H4 (cell line): ENCODE measurements at places on chromosomes 2 and 18. TPM values are rescaled to one million over a fixed set of nuclear protein-coding genes. Genes with fewer than 3 reads are reported as not detected.

DNA sequence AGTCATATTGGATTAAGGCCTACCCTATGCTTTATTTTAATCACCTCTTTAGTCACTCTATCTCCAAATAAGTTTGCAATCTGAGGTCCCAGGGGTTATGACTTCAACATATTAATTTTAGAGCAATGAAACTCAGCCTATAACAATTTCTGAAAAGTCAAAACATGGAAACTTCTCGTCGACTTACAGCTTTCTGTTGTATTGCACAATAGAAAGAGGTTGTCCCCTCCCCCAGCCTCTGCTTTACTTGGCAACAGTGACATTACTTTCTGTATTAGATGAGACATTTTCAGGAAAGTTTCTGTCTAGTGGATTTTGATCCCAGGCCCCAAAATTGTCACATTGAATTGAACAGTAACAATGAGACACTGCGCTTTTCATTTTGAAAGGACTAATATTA lies 326.4 kb downstream of the THSD7B start:
- no peak for DNase-seq

DNA sequence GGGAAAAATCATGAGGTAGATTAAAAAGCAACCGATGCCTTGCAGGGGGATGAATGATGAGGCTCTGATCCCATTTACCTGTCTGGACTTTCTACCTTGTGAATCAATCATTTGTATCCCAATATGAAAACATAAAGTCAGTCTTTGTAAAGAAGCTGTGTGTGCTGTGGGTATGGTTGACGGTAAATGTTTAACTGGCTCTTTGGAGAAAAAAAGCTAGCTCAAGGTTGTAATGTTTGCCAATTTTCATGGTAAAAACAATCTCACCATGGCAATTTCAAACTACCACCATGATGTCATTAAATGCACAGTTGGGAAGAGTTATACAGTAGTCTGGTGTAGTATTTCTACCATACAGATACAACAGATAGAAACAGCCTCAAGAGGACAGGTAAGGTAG lies 14.6 kb downstream of the TTR start:
- no peak for DNase-seq

- DNase-seq = no peak
Observed at GRCh38 chr2:72759755-72760154, 66.1 kb downstream of the EXOC6B start.

DNA sequence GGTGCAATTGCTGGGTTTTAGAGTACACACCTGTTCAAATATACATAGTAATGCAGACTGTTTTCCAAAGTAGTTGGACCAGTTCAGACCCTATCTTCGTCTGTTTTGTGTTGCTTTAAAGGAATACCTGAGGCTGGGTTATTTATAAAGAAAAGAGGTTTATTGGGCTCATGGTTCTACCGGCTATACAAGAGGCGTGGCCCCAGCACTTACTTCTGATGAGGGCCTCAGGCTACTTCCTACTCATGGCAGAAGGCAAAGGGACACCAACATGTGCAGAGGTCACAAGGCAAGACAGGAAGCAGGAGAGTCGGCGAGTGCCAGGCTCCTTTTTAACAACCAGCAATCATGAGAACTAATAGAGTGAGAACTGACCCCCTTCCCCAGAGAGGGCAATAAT lies 21.9 kb upstream of the EMILIN2 start:
- DNase-seq = no peak

DNA sequence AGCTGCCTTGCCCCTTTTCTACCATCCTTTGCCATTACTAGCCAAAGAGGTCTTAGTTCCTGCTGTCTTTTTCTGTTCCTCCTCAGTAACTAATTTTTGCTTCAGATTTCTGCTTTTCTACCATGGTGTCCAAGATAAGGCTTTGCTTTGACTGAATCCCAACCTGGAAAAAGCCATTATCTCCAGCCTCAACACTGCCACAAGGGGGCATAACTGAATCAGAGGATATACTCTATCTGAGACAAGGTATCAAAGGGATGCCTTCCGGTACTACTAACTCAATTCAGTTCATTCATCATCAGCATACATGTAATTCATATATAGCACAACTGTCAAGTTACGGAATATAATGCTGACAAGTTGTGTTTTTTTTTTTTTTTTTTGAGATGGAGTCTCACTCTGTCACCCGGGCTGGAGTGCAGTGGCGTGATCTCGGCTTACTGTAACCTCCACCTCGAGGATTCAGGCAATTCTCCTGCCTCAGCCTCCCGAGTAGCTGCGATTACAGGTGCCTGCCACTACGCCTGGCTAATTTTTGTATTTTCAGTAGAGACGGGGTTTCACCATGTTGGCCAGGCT lies 11.4 kb downstream of the OSGEPL1 start:
- peak; percentile 18 for DNase-seq

GRCh38 chr2:109322111-109322510 lies 193.1 kb downstream of the SH3RF3 start:
- DNase-seq = peak; percentile 89

GRCh38 chr2:210599476-210599875 lies 43.1 kb downstream of the CPS1 start:
- DNase-seq = no peak

GRCh38 chr2:72198532-72199241 lies 51.0 kb upstream of the CYP26B1 start:
- peak; percentile 33 for DNase-seq

DNA sequence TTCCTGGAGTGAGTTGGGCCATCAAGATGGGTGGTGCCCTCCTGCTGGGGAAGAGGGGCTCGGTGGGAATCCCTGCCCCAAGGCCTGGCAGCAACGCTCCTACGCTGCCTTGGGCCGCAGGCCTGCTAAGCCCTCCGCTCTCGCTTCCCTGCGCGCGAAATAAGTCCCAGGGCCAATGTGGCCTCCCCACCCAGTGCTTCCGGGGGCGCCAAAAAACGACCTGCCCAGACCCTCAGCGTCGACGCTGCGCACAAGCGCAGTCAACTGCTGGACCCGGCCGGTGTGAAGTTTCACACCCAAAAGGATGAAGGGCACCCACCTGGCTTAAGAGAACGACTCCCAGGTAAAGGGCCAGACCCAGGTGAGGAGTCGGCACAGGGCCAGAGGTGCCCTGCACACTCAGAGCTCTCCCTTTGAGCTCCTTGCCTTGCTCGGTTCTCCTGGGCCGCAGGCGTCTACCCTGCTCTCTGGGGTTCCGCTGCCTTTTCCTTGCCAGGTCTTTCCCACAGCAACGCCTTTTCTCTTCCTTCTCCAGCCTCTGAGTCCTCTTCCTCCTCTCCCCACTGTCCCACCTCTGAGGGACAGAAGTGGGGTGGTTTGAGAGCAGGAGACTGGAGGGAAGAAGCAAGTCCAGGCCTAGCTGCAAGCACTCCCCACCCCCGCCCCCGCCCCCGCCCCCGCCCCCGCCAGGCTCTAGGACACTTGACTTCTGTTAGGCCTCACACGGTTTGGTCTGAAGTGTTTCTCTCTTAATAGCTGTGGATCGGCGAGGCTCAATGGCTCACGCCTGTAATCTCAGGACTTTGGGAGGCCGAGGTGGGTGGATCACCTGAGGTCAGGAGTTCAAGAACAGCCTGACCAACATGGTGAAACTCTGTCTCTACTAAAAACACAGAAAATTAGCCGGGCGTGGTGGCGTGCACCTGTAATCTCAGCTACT lies at the start of gene DNAJC5G:
DNAJC5G (plus strand) TSS at position 223 of the 940 bp plus-strand sequence. CDS start 1,296 bp downstream, outside the sequence.
- no peak for DNase-seq

GRCh38 chr2:2286592-2286991 lies 44.5 kb downstream of the MYT1L start:
- DNase-seq = no peak

- DNase-seq = no peak
Observed at GRCh38 chr2:50781646-50782045, 250.3 kb downstream of the NRXN1 start.

- no peak for DNase-seq
Observed at GRCh38 chr2:65396348-65397026, 35.9 kb downstream of the SPRED2 start.

DNA sequence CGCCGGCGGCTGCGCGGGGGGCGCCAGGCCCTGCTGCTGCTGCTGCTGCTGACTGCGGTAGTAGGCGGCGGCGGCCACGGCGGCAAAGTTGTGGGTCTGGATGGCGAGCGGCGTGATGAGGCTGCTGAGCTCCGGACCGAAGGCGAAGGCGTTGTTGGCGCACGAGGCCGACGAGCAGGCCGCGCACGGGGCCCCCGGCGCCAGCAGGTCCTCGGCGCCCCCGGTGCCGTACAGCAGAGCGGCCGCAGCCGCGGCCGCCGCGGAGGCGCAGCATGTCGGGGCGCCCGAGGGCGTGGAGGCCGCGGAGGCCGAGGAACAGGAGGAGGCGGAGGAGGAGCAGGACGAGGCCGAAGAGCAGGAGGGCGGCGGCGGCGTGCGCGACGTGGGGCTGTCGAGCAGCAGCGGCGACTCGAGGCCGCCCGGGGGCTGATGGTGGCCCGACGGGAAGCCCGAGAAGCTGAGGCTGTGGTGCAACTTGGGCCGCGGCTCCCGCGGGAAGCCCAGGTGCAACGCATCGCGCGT lies 1.8 kb downstream of the ZFP36L2 start:
- no peak for DNase-seq

- DNase-seq = no peak
Observed at GRCh38 chr2:207434899-207435465, 94.8 kb upstream of the CREB1 start.

DNA sequence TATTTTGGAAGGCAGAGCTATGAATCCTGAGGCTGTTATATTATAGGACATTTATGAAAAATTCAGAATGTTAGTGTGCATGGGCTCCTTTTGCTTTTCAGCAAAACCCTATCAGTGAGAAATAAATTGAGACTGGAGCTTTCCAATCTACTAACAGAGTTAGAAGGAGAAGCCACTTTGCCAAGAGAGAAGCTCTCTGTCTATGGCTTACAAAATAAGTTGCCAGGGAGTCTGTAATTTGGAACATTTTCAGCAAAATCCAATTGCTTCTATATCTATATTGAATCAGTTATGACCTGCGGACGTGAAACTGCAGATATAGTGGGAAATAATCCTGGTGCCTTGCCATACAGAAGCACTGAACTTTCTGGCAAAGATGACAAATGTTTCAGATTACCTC lies 279.3 kb downstream of the CDH19 start:
- DNase-seq = no peak

- no peak for DNase-seq
Observed at GRCh38 chr2:144099340-144099739, 420.6 kb downstream of the ZEB2 start.

GRCh38 chr2:135546436-135546835 lies 15.2 kb downstream of the R3HDM1 start:
- DNase-seq = no peak

DNA sequence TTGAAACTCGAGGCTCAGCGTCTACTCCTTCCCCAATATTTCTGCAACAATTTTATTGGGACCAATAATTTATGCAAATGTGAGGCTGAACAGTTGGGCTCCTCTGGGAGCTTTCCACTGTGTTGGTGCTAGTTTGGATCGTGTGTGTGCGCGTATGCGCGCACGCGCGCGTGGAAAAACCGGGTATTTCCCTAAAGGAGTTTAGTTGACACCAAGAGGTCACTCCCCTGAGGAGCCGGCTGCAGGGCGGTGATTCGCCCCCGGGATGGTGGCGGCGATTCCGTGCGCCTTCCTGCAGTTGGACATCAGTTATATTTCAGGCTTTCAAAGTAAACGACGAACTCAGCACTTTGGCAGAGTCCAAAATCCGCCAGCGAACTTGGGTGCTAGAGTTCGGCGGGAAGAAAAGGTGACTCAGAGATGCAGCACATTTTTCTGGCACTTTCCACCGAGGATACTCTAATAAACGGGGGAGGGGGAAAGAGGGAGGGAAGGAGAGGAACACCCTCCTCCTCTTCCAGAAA lies 186.5 kb upstream of the FANCL start:
- peak; percentile 10 for DNase-seq

GRCh38 chr2:192002418-192002817 lies 155.5 kb upstream of the CAVIN2 start:
- no peak for DNase-seq

- DNase-seq = no peak
Observed at GRCh38 chr18:2606335-2606734, 35.0 kb downstream of the NDC80 start.

GRCh38 chr2:226847090-226847489 lies 11.2 kb downstream of the RHBDD1 start:
- no peak for DNase-seq

DNA sequence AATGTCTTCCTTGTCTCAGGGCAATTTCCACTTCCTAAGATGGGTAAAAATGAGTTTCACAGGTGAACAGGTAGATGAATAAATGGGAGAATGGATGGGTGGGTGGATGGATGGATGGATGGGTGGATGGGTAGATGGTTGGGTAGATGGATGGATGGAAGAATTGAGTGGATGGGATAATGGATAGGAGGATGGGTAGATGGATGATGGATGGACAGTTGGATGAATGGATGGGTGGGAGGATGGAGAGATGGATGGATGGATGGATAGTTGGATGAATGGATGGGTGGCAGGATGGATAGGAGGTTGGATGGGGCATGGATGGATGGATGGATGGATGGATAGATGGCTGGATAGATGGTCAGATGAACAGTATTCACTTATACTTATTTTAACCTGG lies 90.9 kb downstream of the LRRC30 start:
- DNase-seq = no peak

DNA sequence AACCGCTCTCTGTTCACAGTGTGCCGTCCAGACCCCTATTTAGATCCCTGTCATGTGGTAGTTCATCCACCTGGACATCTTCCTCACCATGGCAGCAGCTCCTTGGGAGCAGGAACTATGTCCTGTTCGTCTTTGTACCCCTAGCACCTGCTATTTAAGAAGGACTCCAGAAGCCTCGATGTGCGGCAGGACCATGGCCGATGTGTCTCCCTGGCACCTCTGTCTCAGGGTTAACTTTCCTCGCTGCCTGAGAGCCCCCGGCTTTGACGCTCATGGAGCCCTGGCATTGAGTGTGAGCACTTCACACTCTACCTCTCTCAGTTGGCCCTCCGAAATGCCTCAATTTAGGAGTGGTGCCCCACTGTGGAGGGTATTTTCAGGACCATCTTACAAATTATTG lies 152.0 kb downstream of the FAM210A start:
- DNase-seq = no peak

FBXO36 gene
- 4.8 and 5.3 TPM in 2 replicates for total RNA-seq

NPHP1 gene
- 4.3 and 10.4 TPM in 2 replicates for total RNA-seq

NCKAP5 gene
- total RNA-seq = 0.08 and 1.0 TPM in 2 replicates

ID2 gene
- total RNA-seq = 57.8 and 80.4 TPM in 2 replicates

CACNB4 gene
- total RNA-seq = 0.31 and 0.79 TPM in 2 replicates

SLC8A1 gene
- not detected in 2 replicates for total RNA-seq

SH3YL1 gene
- total RNA-seq = 3.4 and 8.0 TPM in 2 replicates

CD302 gene
- 9.4 and 14.9 TPM in 2 replicates for total RNA-seq

DRC1 gene
- not detected in 2 replicates for total RNA-seq

HOXD11 gene
- total RNA-seq = not detected in 2 replicates

CFC1 gene
- 0.39 TPM in 1 of 2 replicates, not detected in the other for total RNA-seq

ARHGAP15 gene
- 0.15 TPM in 1 of 2 replicates, not detected in the other for total RNA-seq

DCC gene
- total RNA-seq = 0.02 and 1.0 TPM in 2 replicates

ASB18 gene
- total RNA-seq = not detected in 2 replicates

PDCD1 gene
- not detected in 2 replicates for total RNA-seq

EIF2B4 gene
- 15.0 and 23.8 TPM in 2 replicates for total RNA-seq
